ENCODE measurements at places on chromosomes 4 and X.

DNA sequence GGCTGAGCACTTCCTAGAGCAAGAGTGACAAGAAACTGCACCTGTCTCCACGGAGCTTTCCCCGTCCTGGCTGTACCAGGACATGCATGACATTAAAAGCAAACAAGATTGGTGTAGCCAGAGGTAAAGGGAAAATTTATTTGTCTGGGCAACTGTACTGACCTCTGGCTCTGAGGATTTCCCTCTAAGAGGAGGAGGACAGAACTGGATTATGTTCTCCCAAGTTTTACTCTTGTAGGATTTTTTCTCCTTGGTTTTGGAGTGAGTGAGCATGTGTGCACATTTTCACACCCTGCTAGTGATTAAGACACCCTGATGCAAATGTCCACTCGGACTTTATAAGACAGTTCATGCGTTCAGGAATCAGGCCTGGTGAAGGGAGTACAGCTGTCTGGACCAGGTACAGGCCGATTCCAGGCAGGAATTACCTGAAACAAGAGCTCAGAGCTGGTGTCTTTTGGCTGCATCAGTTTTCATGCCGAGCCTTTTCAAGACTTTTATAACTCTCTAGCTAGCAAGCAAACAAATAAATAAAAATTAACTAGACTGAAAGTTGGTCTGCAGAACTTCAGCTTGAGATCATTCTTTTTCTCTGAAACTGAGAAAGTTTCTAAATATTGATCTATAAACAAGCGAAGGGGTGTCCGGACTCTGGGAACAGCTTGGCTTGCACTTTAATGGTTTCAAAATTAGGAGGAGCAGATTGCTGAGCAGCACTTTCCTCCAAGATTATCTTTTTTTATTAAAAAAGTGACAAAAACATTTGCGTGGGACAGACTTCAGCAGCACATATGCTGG is 51.3 kb upstream of the SPRY1 start:
- DNase-seq: no peak

DNA sequence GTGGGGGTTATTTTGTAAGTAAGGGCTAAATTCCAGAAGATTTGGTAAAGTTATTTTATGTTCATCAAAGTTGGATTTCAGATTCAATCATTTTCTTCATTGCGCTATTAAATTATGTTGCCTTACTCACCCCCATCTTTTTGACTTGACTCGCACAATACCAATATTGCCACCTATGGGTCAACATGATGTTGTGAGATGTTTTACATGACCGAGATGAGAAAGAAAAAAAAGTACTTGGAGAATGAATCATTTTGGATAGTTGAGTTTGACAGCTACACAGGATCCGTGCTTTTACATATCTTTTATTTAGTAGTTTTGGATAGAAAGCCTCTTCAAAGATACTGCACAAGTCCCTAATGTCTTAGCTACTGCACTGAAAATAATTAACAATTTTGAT is 224.2 kb upstream of the EMCN start:
- no peak for DNase-seq

- no peak for DNase-seq
Measured at GRCh38 chr4:97142893-97143292, 1000.4 kb downstream of the STPG2 start.

- DNase-seq: no peak
Measured at GRCh38 chrX:2410279-2411020, 90.3 kb downstream of the DHRSX start.

GRCh38 chr4:40515398-40516293 is 114.0 kb downstream of the RBM47 start:
- no peak for DNase-seq

- DNase-seq: no peak
Measured at GRCh38 chr4:74420863-74421262, 24.1 kb upstream of the AREG start.

- no peak for DNase-seq
Measured at GRCh38 chr4:21885770-21886169, 62.8 kb downstream of the KCNIP4 start.

GRCh38 chrX:155216940-155217440 is 730 bp downstream of the VBP1 start:
- DNase-seq: no peak

DNA sequence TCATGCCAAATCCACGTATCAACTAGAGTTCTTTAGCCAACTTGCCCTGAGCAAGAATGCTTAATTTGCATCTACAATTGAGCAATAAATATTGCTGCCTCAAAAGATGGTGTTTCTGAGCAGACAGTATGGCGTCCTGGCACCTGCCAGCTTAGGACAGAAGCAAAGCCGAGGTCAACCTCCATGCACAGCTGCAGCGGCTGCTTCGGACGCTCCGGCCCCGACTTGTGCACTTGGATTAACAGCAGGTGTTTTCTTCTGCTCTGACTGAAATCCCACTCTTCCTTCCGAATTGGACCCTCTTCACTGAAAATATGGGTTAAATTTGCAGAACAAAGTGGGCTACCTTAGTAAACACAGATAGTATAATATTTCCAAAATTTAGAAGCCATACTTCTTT is 215.2 kb upstream of the ETNPPL start:
- no peak for DNase-seq

DNA sequence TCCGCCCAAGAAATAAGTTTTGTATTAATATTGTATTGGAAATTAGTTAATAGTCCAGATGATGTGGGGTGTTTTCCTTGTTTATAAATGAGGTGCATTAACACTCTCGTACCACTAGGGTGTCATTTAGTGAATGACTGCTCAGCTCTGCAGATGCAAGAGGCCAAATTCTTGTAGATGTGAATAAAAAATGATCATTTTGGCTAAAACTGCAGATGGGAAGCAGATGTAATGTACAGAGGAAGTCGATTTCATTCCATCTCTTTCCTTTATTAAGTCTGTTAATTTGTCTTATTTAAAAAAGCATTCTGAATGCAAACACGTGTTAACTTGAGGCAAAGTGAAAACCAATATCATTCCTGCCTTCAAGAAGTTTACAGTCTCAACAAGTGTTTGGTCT is 108.1 kb downstream of the DHX15 start:
- no peak for DNase-seq

DNA sequence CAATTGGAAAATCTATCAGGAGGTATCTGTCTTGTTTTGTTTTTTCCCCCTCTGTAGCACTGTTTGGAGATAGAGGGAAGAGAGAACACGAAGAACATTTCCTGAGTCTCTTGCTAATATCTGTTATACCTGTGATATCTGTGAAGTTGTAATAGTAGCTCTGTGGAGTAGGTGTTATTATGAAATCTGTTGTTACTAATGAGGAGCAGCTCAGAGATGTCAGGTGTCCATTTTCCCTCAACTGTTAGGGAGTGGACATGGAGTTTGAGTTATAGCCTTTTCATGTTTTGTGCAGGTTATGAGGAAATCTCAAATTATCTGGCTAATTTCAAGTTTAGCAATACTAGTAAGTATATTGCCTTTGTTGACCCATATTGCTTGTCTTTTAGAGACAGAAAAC is 52.4 kb downstream of the SEC24B start:
- no peak for DNase-seq

GRCh38 chr4:142656178-142656577 is 189.9 kb downstream of the INPP4B start:
- no peak for DNase-seq

GRCh38 chrX:112946227-112946626 is 105.6 kb upstream of the AMOT start:
- DNase-seq: no peak

DNA sequence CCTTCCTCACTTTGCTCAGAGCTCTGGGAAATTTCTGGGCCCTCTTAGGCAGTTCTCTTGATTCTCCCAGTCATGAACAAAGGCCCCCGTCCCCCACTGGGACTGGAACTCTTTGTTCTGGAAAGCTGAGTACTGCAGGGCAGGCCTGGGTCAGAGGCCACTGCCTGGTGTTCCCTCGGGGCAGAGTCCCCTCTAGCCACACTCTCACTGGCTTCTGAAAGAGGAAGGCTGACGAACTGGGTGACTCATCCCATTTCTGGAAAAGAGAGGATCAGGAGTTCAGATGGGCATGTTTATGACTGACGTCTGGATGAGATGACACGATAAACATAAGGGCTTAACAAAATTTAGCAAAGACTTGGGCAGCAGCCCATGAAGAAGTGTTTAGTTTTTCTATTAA is 47.7 kb downstream of the DDX3X start:
- DNase-seq: no peak

GRCh38 chr4:81039351-81039972 is 9.0 kb downstream of the BMP3 start:
- no peak for DNase-seq

DNA sequence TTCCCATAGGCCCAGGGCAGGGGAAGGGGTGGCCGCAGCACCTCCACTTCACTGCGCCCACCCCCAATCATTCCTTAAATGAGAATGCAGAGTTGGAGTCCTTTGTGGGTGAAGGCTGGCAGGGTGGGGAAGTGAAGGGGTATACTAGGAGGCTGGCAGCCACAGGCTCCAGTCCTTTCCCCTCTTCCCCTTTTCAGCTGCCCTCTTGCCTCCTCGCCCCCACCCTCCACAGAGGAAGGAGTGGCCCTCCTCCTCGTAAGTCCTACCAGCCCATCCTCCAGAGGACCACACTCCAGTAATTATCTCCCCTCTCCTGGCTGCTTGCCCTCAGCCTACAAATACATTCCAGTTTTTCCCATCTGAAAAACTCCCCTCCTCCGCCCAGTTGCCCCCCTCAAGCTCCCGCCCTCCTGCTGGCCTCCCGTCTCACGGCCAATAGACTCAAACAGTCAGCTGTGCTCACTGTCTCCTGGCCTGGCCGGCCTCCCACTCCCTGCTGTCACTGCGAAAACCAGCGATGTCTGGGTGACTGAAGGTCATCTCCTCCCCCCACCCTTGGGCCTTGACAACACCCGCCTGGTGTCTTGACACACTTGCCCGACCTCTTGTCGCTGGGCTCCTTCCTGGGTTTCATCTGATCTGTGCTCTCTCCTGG is 38.8 kb downstream of the EFNB1 start:
- DNase-seq: no peak

DNA sequence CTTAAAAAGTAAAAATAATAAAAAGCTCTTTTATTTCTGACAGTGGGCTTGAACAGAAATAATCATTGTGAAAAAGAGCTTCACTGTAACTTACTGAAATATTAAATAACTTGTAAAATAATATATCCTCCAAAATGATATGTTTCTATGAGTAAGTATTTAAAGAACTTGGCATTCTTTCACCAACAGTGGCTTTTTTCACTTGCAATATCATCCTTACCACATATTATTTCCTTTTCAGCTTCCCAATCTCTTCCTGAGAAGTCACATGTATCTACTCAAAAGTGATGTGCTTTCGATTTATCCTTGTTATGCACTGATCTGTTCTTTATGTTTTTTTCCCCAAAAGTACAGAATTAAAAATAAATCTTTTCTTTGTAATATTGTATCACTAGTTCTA is 2.2 kb upstream of the PCDH18 start:
- no peak for DNase-seq

- no peak for DNase-seq
Measured at GRCh38 chrX:3518870-3519269, 172.4 kb upstream of the MXRA5 start.

DNA sequence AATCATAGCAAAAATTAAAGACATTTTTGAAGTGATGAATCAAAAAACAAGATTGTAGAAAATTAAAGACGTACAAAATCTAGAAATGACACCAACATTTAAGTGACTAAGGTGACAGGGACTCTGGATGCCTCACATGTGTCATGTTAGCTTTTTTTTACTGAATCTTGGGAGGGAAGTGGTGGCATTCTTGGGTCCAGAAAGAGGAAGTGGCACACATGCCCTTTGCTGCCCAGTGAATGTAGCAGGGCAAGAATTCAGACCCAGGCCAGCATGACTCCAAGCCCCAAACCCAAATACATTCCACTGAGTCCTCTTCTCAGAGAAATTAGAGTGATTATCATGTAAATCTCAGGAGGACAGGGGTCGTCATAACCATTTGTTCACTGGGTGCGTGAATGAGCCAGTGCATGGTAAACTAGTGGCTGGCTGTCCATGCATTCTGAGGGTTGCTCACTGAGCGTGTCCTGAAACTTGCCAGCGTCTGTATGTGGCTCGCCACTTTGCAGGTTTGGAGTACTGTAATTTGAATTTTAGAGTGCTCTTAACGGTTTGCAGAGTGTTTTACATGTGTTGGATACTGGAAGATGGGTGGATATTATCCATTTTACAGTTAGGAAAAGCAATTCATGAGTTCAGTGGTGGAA is 55.4 kb upstream of the TBC1D14 start:
- no peak for DNase-seq

DNA sequence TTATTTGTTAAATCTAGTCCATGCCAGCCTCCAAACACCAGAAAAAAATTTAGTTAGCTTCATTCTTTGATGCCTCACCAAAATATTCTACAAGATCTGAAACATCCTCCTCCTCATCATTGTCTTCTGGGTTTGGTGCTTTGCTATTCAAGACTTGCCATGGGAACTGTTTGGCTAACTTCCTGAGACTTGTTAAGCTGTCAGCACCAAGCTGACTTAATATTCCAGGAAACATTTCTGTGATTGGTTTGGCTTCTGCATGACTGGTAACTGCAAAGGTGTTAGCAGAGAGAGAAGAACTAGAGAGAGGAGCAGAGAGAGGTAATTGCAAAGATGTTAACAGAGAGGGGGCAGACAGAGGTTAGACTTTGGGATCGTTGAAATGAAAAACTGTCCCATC is 101.3 kb downstream of the PALLD start:
- no peak for DNase-seq

Data from activated CD8-positive, alpha-beta memory T cell treated with anti-CD3 and anti-CD28 coated beads for 1 hour (primary cell).